ENCODE measurements at places on chromosomes 2 and 18.

GRCh38 chr2:173672573-173673340, 292.4 kb downstream of the SP3 start:
- DNase-seq, result no peak

GRCh38 chr18:1906421-1906820, 664.9 kb downstream of the METTL4 start:
- DNase-seq, result no peak

GRCh38 chr18:56910237-56910636, 236.7 kb upstream of the BOD1L2 start:
- no peak for DNase-seq

- DNase-seq, result no peak
Observed at GRCh38 chr2:219631406-219631891, 4.0 kb downstream of the SLC4A3 start.

- DNase-seq, result peak; percentile 30
Observed at GRCh38 chr2:170812710-170813600, 3.7 kb upstream of the GAD1 start.

DNA sequence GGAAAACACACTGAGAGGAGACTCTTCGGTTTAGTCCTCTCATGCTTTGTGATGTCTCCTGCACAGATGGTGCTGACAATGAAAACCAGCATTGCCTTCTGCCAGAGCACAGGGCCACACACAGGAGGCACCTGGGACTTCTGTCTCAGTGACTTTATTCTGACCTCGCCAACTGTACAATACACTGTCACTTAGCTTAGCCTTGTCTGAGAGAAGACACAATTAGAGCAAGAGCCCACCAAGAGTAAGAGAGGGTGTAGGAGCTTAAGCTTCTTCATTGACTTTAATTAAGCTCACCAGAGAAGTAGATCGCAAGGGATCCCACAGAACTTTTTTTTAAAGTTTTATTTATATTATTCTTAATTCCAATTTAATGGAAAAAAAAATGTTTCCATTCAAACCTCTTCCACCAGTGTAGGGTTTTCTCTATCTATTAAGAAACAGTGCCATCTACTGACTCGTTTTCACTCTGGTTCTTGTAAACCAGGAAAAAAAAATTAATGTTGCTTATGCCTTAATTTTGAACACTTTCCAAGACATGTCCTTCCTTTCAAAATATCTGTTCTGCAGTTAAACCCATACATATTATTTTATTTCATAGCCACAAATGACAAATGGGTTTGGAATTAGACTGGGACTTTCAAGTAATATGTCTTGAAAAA, 42.4 kb upstream of the DDX18 start:
- DNase-seq, result no peak

- no peak for DNase-seq
Observed at GRCh38 chr2:151610310-151610709, 124.0 kb downstream of the NEB start.

- no peak for DNase-seq
Observed at GRCh38 chr2:151438506-151438905, 28.8 kb downstream of the RIF1 start.

DNA sequence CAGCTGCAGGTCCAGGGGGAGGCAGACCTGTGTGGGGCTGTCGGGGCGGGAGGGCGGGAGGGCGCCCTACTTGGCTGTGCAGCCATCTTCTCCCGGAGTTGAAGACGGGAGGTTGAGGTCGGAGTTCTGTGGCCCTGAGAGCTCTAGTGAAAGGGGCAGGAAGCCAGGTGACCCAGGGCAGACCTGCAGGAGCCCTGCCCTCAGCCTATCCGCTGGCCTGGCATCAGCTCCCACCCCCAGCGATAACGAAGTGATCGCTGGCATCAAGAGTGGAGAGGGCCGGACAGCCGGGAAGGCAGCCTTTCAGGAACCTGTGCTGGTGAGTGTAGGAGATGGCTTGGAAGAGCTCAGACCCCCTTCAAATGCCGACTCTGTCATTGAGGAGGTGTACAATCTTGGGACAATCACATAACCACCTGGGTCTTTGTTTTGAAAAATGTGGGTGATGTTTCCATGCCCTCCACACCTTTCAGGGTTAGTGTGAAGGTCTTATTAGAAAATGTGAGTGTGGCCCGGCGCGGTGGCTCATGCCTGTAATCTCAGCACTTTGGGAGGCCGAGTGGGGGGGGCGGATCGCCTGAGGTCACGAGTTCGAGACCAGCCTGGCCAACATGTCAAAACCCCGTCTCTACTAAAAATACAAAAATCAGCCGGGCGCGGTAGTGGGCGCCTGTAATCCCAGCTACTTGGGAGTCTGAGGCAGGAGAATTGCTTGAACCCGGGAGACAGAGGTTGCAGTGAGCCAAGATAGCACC, 1.3 kb downstream of the ARHGEF4 start:
- DNase-seq, result no peak

DNA sequence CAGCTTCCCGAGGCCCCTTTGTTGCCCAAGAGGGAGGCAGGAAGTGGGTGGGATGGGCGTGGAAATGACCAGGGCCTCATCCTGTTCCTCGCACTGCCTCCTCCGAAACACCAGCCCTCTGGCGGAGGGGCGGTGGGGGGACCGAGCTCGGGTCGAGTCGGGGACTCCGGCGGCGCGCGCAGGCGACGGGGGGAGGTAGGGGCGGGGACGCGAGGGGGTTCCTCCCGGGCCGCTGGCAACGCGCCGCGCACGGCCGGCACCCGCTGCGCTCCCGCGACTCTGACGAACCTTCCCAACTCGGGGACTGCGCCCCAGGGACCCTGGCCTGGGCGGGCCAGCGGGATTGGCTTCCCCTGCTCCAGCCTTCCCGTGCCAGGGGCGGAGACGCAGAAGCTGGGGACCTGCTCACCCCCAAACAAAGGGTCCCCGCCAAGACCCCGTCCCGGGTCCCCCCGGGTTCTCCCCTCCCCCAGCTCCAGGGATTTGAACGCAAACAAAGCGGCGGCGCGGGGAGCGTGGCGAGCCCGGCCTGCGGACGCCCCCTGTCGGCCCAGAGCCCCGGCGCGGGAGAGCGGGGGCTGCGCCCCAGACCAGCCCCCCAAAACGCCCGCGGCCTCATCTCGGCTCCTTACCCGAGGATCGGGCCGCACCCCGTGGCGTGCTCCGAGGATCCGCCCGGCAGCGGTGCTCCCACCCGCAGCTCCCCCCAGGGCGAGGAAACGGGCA, 1.2 kb downstream of the SEMA4C start:
- peak; percentile 75 for DNase-seq

GRCh38 chr2:192534072-192534471, 339.3 kb upstream of the TMEFF2 start:
- DNase-seq, result no peak

- DNase-seq, result no peak
Observed at GRCh38 chr2:192127434-192127833, 67.3 kb downstream of the TMEFF2 start.

DNA sequence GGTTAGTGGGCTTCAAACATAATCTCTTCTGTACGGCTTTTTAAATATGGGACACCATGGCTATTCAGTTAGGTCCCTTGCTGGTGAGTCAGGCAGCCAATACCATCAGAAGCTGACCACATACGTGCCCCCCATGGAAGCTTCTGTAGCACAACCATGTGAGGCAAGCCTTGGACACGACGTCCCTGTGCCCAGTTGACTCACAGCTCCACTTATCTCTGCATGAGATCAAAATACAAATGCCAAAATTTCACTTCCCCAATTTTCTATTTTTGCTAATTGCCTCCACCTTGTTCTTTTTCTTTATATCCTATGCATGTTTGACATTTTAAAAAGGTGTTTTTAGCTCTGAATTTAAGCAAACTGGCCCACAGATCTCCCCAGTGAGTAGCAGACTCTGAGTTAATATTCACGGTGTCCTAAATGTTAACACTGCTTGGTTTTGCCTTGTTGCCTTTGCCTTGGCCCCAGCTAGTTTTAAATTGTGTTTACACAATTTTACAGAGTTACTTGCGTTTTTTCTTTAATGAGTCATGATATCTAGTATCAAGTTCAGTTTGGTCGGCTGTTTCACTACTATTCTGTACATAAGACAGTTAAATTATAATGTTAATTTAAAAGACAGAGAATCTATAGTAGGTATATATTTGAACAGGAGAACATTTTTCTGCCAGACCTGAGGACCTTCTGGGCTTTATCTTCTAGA, 77.5 kb downstream of the CDCA7 start:
- no peak for DNase-seq

- DNase-seq, result no peak
Observed at GRCh38 chr2:223943561-223944008, 1.6 kb downstream of the WDFY1 start.

DNA sequence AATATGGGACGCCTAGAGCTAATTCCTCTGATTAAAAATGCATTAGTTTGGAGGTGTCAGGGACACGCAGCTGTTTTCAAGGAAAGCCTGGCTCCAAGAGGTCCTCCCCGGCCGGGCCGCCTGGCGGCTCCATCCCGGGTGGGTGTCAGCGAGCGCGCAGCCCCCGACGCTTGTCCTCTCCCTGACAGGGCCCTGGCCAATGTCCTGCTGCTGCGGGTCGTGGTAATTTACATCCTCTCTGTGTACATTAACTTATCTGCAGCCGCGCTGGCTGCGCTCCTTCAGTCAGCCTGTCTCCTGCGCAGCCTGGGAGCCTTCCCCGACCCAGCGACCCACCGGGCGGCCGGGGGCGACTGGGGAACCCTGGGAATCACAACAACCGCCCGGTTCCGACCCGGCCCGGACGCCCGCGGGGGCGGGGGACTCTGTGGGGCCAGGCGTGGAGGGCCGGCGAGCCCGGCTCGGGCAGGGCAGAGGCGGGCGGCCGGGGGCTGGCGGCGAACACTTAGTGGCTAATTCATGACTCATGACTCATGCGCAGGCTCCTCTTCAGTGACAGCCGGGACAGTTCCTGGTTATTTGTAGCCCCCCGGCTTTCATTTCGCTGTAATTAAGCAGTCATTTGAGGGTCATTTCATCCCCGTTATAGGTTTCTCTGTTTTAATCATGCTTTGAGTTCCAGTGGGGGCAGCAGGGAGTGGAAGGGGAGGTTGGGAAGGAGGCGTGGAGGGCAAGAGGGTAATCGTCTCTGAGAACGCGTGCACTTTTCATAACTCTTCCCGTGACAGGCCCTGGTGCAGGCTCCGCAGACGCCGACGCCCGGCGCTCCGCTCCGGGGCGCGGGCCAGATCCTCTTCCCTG, 141.9 kb upstream of the CTAGE1 start:
- peak; percentile 52 for DNase-seq

GRCh38 chr18:72544092-72544886, at the start of gene CBLN2:
TSS of gene CBLN2 (minus strand) at chr18:72544342. CDS start at chr18:72542160, 2,182 bp downstream.
- DNase-seq, result peak; percentile 52

DNA sequence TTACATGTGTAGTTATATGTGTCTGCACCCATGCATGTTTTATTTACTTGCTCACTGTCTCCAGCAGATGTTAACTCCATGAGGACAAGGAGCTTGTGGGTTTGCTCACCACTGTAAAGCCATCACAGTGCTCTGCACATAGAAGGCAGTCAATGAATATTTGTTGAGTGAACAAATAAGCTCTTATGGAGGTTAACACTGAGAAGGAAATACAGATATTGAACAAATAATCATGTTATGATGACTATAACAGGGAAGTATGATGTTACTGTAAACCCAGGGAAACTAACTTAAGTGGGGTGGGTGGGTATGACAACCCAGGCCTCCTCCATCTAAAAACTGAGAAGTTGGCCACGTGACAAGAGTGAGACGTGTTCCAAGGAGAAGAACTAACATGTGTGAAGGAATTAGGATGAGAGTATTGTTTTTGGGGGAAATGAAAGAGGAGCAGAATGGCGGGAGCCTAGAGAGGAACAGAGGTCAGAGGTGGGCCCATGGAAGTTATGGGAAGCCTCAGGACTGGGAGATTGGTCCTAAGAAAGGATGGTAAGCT, 6.0 kb upstream of the FAM117B start:
- DNase-seq, result no peak

DNA sequence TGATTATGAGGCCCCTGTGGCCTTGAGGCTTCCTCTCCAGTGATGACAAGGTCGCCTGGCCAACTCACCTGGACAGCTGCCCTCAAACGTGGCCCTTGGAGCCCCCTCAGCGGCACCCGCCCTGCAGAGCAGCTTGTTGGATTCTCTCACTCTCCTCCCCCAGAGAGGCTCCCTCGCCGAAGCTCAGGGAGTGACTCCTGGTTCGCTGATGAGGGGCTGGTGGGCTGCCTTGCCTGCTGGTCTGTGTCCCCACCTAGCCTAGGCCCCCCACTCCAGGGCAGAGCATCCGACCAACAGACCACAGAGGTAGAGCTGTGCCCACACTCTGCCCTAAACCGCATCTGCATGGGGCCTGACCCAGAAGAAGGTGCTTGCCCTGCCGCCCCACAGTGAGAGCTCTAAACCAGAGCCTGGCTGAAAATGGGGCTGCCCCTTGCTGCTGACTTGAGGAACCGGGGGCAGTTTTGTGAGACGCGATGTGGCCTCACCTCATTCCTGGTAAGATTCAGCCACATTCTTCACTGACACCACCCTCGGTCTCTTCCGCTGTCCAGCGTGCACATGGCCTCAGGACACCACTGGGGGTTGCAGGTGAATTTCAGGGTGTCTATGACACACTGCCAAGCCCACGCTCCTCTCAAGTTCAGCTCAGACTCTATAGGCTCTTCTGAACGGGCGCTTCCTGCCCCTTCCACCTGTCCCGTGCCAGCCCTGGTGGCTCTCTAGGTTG, 131.6 kb downstream of the CABLES1 start:
- DNase-seq, result no peak

- DNase-seq, result no peak
Observed at GRCh38 chr18:77061946-77062517, 70.6 kb downstream of the MBP start.

DNA sequence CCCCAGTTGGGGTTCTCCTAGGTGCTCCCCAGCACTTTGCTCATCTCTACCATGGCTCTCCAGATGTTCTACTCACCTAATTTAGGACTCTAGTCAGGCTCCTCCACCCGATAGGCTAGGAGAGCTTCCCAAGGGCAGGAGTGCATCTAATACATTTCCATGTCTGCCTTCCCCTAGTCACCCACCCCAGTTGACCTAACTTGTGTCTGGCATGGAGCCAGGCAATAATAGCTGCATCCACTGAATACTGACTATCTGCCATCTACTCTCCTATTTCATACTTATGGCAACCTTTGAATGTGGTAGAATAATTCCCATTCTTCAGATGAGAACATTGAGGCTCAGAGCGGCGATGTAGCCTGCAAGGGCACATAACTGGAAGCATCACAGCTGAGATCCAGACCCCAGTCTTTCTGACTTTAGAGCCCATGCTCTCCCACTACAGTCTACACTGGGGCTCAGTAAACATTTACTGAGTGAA, 71.8 kb upstream of the YWHAQ start:
- no peak for DNase-seq

DNA sequence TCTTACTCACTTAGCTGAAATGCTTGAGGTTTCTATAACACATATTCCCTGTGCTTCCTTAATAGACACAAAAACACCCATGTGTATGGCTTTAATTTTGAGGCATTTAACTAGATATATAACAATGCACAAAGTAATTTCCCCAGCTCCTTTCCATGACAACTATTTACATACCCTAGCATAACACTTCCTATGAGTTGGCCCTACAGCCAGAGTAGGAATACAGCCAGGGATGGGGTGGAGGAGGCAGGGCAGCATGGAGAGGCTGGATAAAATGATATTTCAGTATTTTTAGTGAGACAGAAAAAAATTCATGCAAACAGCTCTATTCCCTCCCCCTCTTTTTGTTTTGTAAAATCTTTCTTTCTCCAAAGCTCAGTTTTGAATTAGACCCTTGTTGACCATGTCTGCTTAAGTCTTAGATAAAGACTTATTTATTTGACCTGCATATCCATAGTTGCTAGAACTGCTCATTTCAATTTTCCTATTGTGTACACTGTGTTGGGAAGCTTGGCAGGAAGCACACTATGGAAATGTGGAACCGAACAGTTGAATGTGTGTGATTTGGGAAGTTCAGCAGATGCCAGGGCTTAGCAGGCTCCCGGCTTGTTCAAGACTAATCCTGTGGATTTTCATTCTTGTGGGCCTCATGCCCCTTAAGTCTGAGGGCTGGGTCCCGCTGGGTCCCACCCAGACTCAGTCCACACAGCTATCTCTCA, 11.2 kb upstream of the B3GNT2 start:
- DNase-seq, result no peak

All from T1000 (cell line).